Breast epithelium (tissue), 4 donors: ENCODE measurements at places on chromosomes 2 and 18.

DNA sequence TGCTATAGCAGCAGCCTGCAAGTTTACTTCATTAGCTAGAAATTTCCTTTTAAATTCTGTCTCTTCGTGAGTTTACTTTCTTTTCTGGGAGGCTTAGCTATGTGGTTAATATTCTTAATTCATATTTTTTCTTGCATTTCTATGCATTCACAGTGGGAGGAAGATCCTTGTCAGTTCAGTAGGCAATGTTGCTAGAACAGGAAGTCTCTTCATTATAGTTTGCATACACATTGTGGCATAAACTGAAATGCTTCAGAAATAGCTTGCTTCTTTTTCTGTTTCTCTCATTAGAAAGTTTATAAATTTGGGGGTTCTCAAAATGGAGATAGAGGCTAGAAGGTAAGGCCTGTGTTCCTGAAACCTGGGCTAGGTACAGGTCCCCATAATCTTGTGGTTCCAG lies 8.1 kb upstream of the ARHGAP15 start:
- DNase-seq = no peak

- no peak for DNase-seq
These were observed 146.8 kb upstream of the HS6ST1 start for GRCh38 chr2:128465246-128466170.

DNA sequence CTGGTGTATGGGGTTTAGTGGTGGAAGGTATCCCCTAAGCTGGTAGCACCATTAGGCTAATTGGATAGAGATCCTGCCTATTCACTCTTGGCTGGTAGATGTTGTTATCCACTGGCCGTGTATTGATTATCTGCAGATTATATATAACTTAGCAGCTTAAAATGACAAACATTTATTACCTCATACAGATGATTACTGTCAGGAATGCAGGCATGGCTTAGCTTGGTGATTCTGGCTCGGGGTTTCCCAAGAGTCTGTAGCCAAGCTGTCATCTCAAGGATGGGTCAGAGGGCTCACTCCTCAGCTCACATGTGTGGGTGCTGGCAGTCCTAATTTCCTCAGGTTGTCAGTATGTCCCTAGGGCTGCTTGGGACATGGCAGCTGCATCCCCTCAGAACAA lies 465.8 kb downstream of the PARD3B start:
- no peak for DNase-seq

DNA sequence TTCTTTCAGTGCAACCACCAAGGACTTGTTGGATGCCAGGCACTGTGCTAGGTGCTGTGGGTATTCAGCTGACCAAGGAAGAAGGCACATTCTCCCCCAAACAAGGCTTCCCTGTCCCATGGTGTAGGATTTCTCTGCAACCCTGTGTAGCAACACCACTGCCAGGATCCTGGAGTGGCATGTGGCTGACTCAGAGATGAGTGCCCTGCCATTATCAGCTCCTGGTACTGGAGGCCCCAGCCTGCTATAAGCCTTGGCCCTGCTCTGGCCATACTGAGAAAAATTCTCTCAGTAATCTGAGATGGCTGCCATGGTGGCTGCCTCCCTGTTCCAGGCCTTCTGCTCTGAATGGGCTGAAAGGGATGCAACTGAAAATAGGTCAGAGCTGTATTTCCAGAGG lies 4.3 kb downstream of the SMYD5 start:
- no peak for DNase-seq

- DNase-seq = no peak
These were observed 70.5 kb downstream of the PRPF40A start for GRCh38 chr2:152646775-152647174.

GRCh38 chr2:101173707-101174295 lies 22.6 kb upstream of the TBC1D8 start:
- no peak for DNase-seq
